ENCODE measurements at places on chromosomes 1 and 21.

DNA sequence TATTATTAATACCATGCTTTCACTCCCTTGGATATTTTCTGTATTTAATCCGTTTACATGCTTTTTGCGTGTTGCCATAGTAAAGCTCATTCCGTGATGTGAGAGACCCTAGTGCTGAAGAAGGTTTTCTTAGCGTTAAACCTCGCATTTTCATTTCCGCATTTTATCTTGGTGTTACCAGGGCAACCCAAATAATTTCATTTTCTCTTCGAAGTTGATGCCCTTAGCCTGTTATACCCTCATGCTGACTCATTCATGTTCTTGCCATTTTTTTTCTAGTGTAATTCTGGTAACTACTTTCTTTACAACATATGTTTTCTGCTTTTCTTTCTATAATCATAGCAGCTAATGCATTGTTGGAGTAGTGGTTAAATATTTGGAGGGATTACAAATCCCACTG, 37.2 kb downstream of the LRRC8C start:
- peak; percentile 64 for DNase-seq

GRCh38 chr21:46554431-46555224, 50.3 kb downstream of the S100B start:
- DNase-seq = no peak

GRCh38 chr1:7117399-7118281, 332.4 kb downstream of the CAMTA1 start:
- peak; percentile 92 for DNase-seq

- peak; percentile 10 for DNase-seq
Measured at GRCh38 chr1:69568421-69569174, 876 bp downstream of the LRRC7 start.

- no peak for DNase-seq
Measured at GRCh38 chr21:40099809-40100208, 232.6 kb downstream of the PCP4 start.
